ENCODE measurements at places on chromosomes 16 and 17.

- DNase-seq: peak; percentile 19
Observed at GRCh38 chr16:87657621-87658192, 55.4 kb downstream of the JPH3 start.

DNA sequence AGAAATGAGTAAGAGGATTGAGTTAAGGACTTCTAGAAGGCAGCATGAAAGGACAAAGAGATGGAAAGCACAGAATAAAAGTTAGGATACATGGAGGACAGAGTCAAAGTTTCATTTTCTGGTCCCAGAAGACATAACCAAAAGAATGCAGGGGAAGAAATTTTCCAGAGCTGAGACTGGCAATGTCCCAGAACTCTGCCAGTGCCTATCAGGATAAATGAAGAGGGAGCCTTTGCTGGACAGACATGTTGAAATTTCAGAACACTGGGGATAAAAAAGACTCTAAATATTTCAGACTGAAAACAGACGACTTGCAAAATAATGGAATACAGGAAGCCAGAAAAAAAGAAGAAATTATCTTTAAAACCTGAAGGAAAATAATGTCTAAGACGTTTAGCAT is 55.7 kb downstream of the NT5M start:
- no peak for DNase-seq

GRCh38 chr17:78395155-78395554 is 16.7 kb downstream of the PGS1 start:
- no peak for DNase-seq

DNA sequence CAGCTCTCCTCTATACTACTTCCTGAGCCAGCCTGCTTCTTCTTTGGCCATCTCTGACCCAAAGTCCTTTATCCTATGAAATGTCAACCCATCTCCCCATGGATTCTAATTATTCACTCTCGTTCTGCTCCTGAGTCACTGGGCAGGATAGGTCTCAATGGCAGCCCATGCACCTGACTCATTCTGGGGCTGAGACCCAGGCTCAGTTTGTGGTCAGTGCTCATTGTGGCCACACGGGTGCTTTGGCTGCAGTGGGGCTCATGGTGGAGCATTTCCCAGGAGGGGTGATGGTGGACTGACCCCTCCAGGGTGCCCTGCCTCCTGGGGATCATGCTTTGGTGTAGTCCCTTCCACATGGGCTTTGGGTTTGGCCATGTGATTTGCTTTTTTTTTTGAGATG is 154.8 kb upstream of the WSCD1 start:
- DNase-seq: no peak

DNA sequence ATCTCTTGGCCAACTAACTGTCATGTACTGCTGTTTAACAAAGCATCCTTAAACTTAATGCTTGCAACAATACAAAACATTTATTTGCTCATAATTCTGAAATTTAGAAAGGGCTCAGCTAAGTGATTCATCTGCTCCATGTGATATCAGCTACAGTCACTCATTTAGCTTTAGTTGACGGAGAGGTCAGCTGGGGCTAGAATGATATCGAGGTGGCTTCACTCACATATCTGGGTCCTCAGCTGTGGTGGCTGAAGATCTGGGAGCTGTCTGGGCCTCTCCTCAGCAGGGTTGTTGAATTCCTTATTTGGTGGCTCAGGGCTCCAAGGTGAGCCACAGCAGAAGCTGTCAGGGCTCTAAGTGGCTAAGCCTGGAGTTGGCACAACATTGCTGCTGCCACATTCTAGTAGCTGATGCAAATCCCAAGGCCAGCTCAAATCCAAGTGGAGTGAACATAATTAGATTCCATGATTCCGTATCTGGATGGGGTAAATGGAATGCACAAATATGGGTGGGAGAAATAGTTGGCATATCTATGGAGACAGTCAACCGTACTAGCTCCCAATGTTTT is 62.8 kb downstream of the HS3ST3A1 start:
- DNase-seq: no peak

- DNase-seq: no peak
Observed at GRCh38 chr17:64296246-64296645, 33.2 kb upstream of the TEX2 start.

DNA sequence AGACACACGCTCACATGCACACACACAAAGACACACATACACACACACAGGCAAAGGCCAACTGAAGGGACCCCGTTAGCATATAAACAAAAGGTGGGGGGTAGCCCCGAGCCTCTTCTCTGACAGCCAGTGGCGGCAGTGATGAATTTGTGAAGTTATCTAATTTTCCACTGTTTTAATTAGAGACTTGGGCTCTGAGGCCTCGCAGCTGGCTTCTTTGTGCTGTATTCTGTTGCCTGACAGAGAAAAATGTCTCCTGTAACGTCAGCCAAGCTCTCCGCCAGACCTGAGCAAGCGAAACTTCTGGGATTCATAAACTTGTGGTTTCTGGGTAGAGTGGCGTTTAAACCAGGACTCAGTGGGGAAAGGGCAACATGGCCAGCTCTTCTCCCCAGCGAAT is 113.9 kb upstream of the FOXF1 start:
- no peak for DNase-seq

DNA sequence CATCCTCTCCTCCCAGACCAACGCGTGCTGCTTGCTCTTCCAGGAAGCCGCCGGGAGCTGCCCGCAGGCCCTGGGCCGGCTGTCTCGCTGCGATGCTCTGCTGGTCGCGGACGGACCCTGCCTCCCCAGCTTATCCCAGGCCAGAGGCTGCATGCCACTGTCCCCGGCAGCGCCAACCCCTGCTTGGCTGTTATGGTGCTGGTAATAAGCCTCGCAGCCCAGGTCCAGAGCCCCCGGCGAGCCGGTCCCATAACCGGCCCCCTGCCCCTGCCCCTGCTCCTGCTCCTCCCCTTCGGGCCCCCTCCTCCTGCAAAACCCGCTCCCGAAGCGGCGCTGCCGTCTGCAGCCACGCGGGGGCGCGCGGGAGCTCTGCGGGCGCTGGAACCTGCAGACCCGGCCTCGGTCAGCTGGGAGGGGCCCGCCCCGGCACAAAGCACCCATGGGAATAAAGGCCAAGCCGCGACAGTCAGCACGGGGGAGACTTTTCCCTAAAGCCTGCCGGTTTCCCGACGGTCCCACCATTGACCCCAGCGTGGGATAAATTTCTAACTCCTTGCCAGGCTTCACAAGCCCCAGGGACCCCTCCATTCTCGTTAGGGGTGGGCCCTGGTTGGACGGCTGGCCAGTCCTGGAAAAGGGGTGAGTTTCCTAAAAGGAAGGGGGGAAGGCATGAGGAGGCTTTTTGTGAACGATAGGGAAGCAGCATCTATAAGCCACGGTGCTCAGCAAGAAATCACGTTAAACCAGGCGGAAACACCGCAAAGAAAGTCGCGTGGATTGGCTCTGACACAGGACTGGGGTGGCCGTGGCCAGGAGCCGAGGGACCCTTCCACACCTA is 11.2 kb downstream of the ENPP7 start:
- peak; percentile 75 for DNase-seq

- DNase-seq: no peak
Observed at GRCh38 chr16:1100084-1100800, 4.2 kb upstream of the C1QTNF8 start.

DNA sequence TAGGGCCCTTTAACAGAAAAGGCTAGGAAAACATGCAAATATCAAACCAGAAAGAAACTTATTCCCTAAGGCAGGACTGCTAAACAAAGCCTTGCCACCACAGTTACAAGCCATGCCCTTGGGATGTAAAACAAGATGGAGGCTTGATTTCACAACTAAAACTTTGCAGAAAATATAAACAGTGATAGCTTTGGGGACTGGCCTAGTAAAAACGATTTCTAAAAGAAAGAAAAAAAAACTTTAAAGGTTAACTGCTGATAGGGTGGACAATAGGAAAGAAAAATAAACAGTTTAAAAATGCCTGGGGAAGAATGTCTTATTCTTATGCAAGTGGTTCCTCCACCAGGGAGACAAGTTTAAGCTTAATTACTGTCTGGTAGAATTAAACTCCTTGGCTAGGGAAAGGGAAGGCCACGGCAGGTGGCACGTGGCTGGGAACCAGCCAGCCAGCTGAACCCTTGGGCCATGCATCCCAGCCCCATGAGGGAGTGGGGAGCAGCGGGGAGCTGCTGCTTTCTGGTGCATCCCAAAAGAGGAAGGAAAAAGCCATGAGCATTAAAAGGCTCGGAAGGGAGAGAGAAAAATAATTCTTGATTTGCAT is 10.7 kb upstream of the TMC5 start:
- no peak for DNase-seq

GRCh38 chr16:22635357-22635761 is 124.7 kb downstream of the NPIPB5 start:
- DNase-seq: no peak

- DNase-seq: no peak
Observed at GRCh38 chr16:82784573-82784968, 157.8 kb downstream of the CDH13 start.

GRCh38 chr17:81884520-81884919 is 6.9 kb downstream of the ALYREF start:
- DNase-seq: no peak

DNA sequence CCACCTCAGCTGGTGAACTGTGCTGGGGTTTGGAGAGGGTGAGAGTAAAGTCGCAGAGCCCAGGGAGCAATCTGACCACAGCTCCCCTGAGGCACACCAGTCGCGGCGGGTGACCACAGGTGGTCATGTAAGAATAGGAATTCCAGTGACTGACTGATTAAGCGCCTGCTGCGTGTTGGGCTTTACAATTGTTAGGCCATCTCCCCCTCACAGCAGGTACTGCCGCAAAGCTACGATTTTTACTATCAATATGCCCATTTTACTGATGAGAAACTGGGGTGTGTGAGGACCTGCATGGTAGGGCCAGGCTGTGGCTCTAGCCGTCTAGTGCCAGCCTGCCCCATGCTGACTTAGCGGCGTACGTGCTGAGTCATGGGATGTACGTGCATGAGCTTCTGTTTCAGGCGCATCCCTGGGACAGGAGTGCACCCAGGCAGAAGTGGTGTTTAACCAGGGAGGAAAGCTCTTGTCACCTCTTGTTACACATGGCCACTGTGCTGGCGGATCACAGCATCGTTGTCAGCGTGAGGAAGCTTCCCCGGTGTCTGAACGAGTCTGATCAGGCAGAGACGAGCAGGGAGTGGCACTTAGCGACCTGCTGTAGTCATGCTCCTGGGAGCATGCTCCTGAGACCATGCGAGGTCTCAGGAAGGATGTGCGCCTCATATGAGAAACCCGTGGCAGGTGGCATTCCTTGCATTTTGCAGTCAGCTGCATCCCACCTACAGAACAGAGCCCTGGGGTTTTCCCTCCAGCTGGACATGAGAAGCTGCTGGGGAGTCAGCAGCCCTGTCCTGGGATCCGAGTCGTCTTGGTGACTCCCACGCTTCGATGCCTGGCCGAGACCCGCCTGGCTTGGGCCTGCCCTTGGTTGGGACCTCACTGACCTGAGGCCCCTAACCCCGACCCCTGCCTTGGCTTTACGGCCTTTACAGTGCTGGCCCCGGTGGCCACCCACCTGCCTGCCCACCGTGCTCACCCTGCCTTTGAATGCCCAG is 163.7 kb upstream of the CHMP6 start:
- no peak for DNase-seq

DNA sequence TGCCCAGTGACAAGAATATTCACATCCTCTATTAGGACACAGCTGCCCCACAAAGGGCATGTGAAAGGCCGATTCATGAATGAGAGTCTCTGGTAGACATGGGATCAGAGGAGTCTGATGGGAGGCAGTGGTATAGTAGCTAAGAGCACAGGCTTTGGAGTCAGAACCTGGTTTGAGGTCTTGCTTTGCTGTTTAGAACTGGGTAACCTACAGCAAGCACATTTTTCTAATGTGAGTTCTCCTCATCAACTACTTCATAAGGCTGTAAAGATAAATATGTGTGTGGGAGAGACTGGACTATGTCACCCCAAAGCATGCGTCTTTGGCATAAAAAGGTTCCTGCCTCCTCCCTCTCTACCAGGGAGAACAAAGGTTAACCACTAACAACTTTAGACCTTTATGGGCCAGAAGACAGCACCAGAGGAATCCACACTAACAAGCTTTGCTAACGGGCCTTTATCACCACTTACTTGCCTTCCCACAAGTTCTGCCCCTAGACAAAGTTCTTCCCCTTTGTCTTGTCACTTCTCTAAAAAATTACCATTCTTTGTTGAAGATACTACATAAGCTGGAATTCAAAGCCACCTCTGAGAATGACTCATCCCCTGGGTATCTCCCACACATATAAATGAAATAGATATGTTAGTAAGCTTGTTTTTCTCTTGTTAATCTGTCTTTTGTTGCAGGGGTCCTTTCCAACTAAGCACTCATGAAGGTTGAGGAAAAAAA is 21.1 kb downstream of the CDR2 start:
- no peak for DNase-seq

GRCh38 chr16:70728150-70728549 is 42.3 kb upstream of the MTSS2 start:
- no peak for DNase-seq

DNA sequence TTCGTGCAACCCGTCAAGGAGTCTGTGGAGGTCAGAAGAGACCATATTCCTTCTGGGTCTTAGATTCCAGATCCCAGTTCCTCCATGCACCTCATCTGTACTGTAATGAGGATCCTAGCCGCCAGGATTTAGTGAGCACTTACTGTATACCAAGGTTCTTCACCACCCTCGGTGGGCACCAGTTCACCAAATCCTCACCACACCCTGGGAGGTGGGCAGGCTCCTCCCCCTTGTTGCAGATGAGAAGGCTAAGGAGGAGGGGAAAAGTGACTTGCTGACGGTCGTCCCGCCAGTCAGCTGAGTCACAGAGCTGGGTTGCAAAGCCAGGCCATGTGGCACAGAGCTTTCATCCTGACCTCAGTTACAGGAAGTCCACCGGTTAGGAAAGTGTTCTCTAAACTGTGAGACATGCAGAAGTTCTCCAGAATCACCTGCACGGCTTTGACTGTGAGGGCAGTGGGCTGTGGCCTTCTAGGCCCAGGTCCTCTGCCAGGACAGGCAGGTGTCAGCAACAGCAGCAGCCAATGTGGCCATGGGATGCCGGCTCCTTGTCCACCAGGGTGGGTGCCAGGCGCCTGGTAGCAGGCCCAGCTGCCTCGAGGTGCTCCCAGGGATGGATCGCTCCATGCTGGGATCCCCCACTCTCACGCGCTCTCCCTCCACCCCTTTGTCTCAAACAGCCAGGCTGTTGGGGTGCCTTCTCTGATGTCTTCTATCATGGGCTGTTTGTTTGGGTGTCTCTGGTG is 240.3 kb upstream of the GSE1 start:
- peak; percentile 10 for DNase-seq

DNA sequence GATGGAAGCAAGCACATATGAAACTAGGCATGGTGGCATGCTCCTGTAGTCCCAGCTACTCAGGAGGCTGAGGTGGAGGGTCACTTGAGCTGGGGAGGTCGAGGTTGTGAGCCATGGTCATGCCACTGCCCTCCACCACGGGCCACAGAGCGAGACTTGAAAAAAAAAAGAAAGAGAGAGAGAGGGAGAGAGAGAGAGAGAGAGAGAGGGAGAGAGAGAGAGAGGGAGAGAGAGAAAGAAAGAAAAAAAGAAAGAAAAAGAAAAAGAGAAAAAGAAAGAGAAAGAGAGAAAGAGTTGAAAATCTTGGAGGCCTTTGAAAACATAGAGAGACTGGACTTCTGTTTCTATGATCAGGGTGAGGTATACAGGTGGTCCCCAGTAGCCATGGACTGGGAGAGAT is 15.4 kb upstream of the ARL4D start:
- DNase-seq: no peak
